ENCODE measurements at places on chromosomes 1 and 21. TPM values are rescaled to one million over a fixed set of nuclear protein-coding genes. Genes with fewer than 3 reads are reported as not detected.

GRCh38 chr1:77597310-77597709 lies 85.1 kb downstream of the ZZZ3 start:
- no peak for DNase-seq

DNA sequence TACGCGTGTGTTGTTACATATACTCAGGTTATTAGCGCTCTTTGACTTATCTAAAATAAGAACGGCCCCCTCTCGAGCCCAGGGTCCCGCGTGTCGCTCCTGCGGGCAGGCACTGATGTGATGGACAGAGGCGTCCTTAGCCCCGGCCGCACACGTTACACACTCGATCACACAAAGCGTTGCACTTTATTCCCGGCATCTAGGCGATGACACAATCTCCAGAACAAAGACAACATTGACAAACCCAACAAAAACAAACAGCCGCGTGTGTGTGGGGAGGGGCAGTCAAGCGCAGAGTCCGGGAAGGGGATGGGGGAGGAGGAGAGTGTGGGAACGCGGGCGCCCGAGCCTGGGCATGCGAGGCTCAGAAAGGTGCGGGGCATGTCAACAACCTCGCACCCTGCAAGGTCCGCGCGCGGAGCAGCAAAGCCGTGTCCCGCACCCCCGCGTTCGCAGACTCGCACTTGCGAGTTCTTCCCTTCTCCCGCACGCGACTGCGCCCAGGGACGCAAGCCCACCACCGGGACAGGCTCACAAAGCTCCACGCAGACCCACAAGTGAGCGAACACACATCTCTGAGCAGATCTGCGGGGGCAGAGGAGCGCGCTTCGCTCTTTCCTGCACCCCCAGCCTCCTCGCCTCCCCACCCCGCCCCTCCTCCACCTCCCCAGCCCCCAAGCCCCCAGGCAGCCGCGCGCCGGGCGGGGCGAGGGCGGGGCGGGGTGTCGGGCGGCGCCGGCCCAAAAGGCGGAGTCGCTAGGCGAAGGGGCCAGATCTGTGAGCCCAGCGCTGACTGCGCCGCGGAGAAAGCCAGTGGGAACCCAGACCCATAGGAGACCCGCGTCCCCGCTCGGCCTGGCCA lies at the start of gene EFNA1:
EFNA1 (plus strand) TSS at position 772 of the 862 bp plus-strand sequence. CDS start 102 bp downstream, outside the sequence.
- peak; percentile 81 for DNase-seq

SPRR5 gene
- not detected for total RNA-seq

S1PR1 gene
- 57.9 TPM for total RNA-seq

CFHR1 gene
- total RNA-seq, result not detected

TPTE gene
- total RNA-seq, result not detected

DNA sequence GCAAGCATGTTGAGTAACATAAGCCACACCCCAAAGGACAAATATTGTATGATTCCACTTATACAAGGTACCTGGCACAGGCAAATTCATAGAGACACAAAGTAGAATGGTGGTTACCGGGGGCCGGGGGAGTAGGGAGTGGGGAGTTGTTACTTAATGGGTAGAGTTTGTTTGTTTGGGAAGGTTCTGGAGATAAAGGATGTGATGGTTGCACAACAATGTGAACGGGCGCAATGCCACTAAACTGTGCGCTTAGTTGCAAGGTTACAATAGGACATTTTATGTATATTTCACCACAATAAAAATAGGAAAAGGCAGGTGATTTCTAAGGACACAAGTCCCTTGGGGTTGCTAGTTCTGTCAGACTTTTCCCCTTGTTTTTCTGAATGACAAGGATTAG lies 516.6 kb downstream of the KIF26B start:
- peak; percentile 17 for DNase-seq

MSH4 gene
- total RNA-seq, result 0.81 TPM

RHD gene
- total RNA-seq, result not detected

LAPTM5 gene
- total RNA-seq, result 14.2 TPM

REN gene
- total RNA-seq, result not detected

- no peak for DNase-seq
Observed at GRCh38 chr21:39467746-39468145, 16.0 kb downstream of the SH3BGR start.

DNA sequence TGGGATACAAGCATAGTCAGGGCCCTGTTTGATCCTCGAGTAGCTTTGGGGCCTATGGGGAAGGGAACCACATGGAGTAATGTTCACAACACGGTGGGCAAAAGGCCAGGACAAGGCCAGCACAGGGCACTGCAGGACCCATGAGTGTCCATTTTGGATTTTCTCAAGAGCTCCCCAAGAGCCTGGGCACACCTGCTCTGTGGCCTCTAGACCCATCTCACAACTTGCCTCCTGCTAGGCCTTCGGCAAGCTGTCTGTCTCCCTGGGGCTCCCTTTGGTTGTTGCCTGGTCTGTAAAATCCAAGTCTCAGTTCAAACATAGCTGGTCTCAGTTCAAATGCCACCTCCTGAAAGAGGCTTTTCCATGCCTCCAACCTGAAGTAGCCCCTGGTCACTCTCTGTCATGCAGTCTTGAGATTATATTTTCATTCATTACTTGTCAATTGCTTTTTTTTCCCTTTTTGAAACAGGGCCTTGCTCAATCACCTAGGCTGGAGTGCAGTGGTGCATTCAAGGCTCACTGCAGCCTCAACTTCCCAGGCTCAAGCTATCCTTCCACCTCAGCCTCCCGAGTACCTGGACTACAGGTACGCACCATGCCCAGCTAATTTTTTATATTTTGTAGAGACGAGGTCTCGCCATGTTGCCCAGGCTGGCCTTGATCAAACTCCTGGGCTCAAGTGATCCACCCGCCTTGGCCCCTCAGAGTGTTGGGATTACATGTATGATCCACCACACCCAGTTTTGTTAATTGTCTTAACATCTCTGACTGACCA lies 107.4 kb downstream of the MATN1 start:
- DNase-seq, result peak; percentile 39

DNA sequence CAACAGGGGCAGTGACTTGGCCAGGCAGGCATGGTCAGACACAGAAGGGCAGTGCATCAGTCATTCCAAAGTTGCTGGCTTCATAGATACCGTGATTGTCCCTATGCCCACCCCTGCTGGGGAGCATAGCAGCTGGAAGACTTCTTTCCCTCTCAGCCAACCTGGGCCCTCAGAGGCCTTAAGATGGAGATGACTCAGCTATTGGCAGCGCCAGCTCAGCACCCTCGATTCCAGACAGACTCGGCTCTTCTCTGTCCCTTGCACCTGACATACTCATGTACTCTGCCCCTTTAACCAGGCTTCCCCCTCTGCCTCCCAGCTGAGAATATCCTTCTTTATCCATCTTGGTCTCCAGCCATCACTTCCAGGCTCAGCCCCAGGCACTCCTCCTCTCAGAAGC lies 16.8 kb downstream of the SLAMF8 start:
- no peak for DNase-seq

GRCh38 chr1:38041936-38042834 lies 4.4 kb downstream of the POU3F1 start:
- DNase-seq, result no peak

OR2T2 gene
- total RNA-seq, result not detected

- DNase-seq, result no peak
Observed at GRCh38 chr1:89064632-89065031, 376 bp downstream of the GBP1 start.

TDRD5 gene
- total RNA-seq, result not detected

DNA sequence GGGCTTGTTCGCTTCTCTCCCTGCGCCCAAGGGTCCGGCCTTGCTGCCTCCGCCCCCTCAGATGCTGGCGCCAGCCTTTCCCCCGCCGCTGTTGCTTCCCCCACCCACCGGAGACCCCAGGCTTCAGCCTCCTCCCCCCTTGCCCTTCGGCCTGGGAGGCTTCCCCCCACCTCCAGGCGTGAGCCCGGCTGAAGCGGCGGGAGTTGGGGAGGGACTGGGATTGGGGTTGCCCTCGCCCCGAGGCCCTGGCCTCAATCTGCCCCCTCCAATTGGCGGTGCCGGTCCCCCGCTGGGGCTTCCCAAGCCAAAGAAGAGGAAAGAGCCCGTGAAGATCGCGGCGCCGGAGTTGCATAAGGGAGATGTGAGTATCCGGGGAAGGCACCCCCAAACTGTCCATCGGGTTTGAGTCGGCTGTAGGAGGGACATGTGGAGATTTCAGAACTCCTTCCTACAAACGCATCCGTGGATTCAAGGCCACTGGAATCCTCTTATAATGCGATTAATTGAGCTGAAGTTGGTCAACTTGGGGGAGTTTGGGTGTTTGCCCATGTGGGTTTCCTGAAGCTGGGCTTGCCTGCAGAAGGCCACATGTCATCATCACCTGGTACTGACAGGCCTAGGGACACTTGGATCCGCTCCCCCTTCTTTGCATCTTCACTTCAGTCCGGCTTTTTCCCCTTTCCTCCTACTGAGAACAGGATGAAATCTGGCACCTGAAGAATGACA lies 707 bp downstream of the PRCC start:
- no peak for DNase-seq

H6PD gene
- total RNA-seq, result 28.9 TPM

- DNase-seq, result no peak
Observed at GRCh38 chr1:29524285-29525065, 288.2 kb downstream of the PTPRU start.

Measured in cardiac septum (tissue), 1 donor.